NCI-H345 (cell line): ENCODE measurements at places on chromosomes 12 and 14.

DNA sequence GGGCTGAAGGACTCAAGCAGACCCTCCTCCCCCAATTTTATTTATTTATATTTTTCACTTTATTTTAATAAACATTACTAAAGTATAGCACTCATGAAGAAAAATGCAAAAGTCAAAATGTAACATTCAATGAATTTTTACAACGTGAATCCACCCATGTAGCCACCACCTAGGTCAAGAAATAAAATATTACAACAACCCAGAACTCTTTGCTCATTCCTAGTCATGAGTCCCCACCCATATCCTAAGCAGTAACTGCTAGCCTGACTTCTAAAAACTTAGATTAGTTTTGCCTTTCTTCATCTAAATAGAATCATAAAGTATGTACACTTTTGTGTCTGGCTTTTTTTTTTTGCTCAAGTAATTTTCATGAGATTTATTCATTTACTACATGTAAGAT lies 86.9 kb upstream of the CRY1 start:
- DNase-seq = no peak

GRCh38 chr14:63632932-63633514 lies 8.6 kb downstream of the WDR89 start:
- no peak for DNase-seq

DNA sequence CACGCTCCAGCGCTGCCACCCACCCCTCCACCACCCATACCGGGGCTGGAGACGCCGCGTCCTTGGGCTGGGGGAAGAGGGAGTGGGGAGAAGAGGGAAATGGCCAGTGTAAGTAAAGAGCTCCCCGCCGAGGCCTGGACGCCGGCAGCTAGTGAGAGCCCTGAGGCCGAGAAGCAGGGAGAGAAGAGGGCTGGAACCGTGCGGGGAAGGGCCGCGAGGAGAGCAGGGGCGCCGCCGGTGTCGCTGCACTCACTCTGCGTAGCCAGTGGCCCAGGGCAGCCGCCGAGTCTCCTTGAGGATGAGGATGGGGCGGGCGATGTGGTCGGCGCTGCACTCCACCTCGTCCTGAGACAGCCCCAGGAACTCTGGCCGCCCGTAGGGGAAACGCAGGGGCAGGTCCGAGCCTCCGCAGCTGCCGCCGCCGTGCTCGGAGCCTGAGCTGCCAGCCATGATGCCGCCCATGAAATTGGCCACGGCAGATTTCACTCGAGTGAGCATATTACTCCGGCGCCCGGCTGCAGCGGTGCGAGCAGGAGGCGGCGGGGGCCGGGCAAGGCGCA lies 631 bp downstream of the PPM1H start:
- peak; percentile 36 for DNase-seq

DNA sequence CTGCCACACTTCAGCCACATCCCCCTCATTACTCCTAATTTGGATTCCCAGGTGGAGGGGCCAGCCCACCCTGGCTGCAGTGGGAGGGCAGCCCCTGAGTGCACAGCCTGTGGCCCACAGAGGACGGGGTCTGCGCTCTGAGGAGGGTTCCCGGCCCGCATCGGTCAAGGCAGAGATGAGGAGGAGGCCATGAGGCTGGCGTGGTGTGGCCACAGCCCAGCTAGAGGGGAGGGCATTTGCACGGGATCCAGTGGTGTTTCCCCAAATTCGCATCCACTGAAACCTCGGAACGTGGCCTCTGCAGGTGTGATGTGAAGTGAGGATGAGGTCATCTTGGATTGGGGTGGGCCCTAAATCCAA lies 38.1 kb upstream of the FBRSL1 start:
- DNase-seq = no peak

- DNase-seq = no peak
These were observed 1059.3 kb downstream of the TMEM121 start for GRCh38 chr14:106585692-106586091.

- DNase-seq = no peak
These were observed 30.4 kb upstream of the LRIG3 start for GRCh38 chr12:58950739-58951100.

- DNase-seq = no peak
These were observed 353 bp downstream of the BAG5 start for GRCh38 chr14:103562179-103562428.

DNA sequence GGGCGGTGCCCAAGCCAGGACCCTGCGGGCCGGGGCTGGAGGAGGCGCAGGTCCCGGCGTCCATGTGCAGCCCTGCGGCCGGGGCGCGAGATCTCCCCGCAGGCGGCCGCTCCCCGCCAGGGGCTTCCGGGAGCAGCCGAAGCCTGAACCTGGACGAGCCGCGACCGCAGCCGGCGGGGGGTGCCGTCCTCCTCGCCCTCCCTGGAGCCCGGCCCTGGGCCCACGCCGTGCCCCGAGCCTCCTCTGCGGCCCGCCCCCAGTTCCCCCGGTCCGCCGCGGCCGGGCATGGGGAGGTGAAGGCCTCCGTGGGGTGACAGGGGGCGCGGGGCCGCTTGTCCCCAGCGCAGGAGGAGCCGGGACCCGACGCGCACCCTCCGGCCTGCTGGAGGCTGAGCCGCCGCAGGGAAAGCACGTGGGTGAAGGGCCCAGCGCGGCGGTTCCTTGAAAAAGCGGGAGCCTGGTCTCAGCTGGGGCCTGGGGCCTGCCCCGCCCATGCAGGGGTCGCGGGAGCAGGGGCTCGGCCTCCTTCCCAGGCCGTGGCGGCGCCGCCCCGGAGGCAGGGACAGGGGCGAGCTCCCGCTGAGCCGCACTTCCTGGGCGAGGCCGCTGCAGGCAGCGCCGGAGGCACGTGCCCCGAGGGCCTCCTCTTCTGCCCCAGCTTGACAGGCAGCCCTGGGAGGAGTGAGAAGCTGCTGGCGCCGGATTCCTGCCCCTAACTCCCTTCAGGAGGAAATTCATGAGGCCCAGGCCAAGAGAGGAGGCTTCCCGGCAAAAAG lies 55.6 kb upstream of the PPP2R5C start:
- DNase-seq = peak; percentile 28

- no peak for DNase-seq
These were observed 40.5 kb downstream of the KRT80 start for GRCh38 chr12:52151153-52151836.

- no peak for DNase-seq
These were observed 6.9 kb upstream of the CKAP4 start for GRCh38 chr12:106254724-106255123.

- no peak for DNase-seq
These were observed 4.2 kb downstream of the HSPB8 start for GRCh38 chr12:119182701-119183493.

DNA sequence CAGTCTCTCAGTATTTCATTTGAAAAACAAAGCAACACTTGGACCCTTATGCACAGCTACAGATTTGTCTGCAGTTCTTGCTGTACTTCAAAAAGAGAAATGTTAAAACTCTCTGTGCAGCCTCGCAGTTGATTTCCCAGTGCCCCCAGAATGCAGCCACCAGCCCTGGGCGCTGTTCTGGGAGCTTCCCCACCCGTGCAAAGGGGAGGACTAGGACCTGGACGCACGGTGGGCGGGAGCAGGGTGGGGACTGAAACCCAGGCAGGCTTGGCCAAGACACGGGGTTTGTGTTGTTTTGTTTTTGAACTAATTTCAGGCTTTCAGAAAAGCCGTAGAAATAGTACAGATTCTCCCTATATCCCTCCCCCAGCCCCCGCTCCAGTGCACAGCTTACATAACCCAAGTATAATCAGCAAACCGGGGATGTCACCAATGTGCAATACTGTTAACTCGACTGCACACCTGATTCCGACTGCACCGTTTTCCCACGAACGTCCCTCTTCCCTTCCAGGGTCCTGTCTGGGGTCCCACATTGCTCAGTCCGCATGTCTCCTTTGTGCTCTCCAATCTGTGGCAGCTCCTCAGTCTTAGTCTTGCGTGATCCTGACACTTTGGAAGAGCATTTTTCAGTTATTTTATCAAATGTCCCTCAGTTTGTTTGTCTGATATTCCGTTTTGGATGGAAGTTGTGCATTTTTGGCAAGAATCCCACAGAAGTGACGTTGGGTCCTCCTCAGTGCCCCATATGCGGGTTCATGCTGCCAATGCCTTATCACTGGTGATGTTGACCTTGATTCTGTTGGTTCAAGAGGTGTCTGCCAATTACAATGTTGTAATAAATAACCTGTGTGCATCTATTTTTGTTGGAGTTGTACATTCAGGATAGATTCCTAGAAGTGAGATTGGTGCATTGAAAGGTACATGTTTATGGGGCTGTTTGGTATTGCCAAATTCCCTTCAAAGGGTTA lies 95.9 kb downstream of the SETD3 start:
- no peak for DNase-seq

- no peak for DNase-seq
These were observed 36.1 kb downstream of the SLCO1C1 start for GRCh38 chr12:20731274-20731673.

- no peak for DNase-seq
These were observed 56.9 kb upstream of the E2F7 start for GRCh38 chr12:77122236-77122635.

GRCh38 chr12:89775063-89775985 lies 66.7 kb upstream of the ATP2B1 start:
- DNase-seq = no peak

DNA sequence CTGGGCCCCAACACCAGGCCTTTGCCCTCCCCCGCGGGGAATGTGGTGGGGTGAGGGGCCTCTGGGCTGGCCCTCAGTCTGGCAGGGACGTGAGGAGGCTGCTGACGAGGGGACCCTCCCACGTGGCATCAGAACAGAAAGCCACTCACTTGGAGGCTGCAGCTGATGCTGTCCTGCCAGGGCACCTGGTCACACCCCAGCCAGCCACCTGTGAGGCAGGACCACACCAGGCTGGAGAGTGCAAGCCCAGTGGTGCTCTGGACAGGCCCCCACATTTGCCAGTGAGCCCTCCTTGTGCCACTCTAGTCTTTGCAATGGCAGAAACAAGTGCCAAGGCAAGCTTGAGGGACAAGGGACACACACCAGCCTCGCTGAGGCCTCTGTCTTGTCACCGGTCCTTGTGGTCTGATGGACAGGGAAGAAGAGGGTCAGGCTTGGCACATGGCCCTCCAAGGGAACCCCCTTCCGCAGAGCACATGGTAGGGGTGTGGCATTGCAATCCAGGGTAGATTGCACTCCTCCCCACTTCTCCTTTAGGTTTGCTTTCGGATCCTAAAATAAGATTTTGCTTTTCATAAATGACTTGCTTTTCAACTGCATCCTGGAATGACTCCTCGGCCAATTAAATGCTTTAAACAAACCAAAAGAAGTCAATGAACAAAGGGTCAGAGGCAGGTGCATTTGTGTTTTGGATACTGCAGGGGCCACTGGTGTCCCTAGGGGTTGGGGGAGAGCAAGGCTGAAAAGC lies 53.7 kb downstream of the CCDC88C start:
- no peak for DNase-seq

DNA sequence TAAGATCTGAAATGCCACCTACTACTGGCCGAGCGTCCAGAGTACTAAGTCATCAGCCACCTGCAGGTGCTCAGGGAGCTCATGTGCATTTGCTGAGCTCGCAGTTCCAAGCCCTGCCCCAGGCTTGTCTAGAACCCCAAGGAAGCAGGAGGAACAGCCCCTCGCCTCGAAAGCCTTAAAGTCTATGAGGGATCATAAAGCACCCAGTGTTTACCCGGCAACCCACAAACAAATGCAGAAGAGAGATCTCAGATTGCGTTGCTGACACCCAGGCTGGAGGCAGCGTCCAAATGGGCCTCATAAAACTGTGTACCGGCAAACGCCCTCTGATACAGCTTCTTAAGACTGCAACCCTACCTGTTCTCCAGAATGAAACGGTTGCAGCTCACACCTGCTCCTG lies 6.8 kb downstream of the KDM2B start:
- DNase-seq = no peak

- peak; percentile 7 for DNase-seq
These were observed 628 bp upstream of the LLPH start for GRCh38 chr12:66131067-66131688.

DNA sequence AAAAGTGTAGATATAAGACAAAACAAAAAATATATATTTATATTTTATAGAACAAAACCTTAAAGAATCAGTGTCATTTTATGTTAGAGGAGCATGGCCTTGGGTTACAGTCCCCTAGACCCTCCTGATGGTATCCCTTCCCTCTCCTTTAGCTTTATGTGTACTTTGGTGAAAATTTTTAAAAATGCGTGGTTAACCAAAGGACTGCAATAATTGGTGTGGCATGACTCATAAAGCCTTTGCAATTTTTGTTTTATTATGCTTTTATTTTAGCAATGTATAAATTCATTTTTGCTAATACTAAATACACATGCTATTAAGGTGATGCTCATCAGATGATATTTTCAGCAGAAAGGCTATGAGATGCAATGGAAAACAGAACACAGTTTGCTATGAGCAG lies 264.4 kb downstream of the SYT1 start:
- DNase-seq = no peak

DNA sequence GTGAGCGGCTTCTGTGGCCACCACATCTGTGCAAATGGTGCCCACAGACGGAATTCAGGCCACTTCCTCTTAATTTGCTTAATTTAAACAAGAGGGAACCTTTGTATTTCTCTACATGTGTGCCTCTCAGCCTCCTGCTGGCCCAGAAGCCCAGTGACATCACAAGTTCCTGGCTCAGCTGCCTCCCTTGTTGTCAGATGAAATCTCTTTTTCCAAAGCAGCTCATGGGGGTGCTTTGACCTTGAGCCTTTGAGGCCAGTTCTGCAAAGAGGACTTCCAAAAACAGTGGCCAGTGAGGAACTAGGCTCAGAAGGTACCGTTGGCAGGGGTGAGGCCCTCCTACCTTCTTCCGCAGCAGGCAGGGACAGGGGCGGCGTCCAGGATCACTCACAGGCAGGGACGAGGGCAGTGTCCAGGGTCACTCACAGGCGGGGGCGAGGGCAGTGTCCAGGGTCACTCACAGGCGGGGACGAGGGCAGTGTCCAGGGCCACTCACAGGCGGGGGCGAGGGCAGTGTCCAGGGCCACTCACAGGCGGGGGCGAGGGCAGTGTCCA lies 35.0 kb upstream of the GALNT9 start:
- no peak for DNase-seq

DNA sequence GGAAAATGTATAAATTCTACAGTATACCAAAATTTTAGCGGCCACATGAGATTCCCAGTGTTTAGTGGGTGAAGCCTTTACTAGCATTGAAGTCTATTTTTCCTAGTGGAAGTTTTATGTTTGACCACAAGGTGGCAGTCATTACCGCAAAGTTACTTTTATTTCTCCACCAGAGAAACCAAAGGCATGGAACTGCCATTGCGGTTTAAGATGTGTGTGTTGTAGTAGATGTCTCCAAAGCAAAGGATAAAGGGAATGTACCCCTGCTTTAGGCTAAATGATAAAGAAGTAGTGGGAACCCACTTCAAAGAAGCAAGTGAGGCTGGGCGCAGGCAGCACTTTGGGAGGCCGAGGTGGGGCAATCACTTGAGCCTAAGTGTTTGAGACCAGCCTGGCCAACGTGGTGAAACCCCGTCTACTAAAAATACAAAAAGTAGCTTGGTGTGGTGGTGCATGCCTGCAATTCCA lies 140.5 kb downstream of the PRKCH start:
- DNase-seq = peak; percentile 73

DNA sequence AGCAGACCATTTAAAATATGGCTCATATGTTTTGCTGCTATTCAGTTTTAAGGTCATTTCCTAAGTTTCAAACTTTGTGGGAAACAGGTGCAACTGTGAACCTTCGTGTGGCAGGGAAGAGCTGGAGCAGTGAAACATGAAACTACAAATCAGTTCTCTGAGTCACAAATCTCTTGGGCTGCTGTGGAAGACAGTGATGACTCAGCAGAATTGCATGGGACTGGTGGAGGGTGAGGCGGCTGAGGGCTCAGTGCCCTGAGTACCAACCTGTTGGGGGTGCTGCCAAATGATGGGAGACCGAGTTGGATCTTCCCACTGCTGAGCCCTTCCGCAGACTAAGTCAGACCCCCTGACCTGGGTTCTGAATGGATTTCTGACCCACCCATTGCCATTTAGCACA lies 8.4 kb upstream of the CALM1 start:
- no peak for DNase-seq

GRCh38 chr12:21780786-21781185 lies 6.3 kb upstream of the KCNJ8 start:
- DNase-seq = no peak
